Central memory CD8-positive, alpha-beta T cell (primary cell): ENCODE measurements at places on chromosomes 4 and X.

GRCh38 chr4:152209772-152210493, 326.0 kb downstream of the FBXW7 start:
- no peak for DNase-seq

GRCh38 chr4:186920483-186920882, 196.8 kb upstream of the FAT1 start:
- DNase-seq, result no peak

GRCh38 chr4:10998846-10999245, 314.3 kb upstream of the CLNK start:
- DNase-seq, result no peak

GRCh38 chr4:149961876-149962597, 116.2 kb upstream of the DCLK2 start:
- DNase-seq, result no peak

- no peak for DNase-seq
These were observed 958.9 kb downstream of the RPA4 start for GRCh38 chrX:97842468-97843199.

- DNase-seq, result no peak
These were observed 2.4 kb downstream of the CXXC4 start for GRCh38 chr4:104492183-104492771.

DNA sequence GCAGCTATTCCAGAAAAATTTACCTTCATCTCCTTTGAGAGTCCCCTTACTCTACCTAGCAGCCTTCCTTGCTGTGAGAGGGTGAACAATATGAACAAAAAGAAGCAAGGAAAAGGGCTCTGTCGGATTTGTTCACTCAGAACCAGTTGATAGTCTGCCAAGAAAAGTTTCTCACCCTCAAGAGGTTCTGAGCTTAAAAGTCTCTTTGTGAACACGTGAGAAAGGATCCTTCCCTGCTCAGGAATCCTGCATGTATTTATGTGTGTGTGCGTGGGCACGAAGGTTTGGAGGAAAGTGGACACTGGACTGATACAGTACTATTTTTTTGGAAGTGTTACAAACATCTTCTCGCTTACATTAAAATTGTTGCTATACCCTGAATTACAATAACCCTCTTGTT, 178.6 kb upstream of the JADE1 start:
- no peak for DNase-seq

GRCh38 chr4:150694438-150694837, 112.5 kb downstream of the MAB21L2 start:
- no peak for DNase-seq

GRCh38 chrX:11137543-11138139, 26.5 kb downstream of the HCCS start:
- DNase-seq, result no peak

- no peak for DNase-seq
These were observed 46.1 kb upstream of the PASD1 start for GRCh38 chrX:151517421-151517820.

DNA sequence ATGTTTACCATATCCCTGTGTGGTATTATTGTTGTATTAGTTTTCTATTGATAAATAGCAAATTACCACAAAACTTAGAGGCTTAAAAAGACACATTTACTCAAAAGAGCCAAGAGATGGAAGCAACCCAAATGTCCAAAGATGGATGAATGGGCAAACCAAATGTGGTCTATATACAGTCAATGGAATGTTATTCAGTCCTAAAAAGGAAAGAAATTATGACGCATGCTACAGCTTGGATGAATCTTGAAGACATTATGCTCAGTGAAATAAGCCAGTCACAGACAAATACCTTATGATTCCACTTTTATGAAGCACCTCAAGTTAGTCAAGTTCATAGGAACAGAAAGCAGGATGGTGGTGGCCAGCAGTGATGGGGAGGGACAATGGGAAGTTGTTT, 144.7 kb downstream of the QDPR start:
- DNase-seq, result no peak

- no peak for DNase-seq
These were observed 121.6 kb upstream of the TRIM2 start for GRCh38 chr4:153082322-153083301.

DNA sequence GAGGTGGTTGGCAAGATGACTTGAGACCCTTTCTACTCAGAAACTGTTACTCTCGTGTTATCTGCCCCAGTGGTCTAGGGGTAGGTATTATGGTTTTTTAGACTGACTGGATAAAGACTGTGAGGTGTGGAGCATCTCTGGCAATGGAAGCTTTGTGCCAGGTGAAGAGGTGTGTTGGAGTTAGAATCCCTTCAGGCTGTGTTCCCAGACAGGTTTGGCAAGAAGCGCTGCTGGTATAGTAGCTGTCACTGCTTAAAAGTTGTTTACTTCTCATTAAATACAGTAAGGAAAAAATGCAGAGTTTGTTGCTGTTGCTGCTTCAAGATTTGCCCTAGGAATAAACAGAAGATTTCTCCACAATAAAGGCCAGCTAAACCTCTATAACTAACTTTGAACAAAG, 35.3 kb downstream of the AREG start:
- DNase-seq, result no peak

- DNase-seq, result no peak
These were observed 712.4 kb upstream of the LCORL start for GRCh38 chr4:18733961-18734360.

GRCh38 chr4:80646061-80646460, 310.5 kb downstream of the CFAP299 start:
- no peak for DNase-seq

DNA sequence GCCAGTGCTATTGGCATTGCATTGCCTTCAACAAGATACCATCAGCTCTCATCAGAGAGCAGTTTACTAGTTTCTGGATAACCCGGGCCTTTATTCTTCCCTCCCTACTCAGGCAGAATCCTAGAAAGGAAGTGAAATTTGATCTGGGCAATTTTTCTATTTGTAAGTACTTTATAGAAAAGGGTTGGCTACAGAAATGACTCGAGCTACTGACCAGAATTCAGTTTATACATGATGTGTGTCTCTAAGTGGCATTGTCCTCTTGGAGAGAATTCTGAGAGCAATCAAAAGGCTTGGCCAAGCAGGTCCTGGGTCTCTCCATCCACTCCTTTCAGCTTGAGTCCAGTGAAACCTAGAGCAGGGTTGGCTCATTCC, 192.7 kb upstream of the LEF1 start:
- DNase-seq, result no peak

DNA sequence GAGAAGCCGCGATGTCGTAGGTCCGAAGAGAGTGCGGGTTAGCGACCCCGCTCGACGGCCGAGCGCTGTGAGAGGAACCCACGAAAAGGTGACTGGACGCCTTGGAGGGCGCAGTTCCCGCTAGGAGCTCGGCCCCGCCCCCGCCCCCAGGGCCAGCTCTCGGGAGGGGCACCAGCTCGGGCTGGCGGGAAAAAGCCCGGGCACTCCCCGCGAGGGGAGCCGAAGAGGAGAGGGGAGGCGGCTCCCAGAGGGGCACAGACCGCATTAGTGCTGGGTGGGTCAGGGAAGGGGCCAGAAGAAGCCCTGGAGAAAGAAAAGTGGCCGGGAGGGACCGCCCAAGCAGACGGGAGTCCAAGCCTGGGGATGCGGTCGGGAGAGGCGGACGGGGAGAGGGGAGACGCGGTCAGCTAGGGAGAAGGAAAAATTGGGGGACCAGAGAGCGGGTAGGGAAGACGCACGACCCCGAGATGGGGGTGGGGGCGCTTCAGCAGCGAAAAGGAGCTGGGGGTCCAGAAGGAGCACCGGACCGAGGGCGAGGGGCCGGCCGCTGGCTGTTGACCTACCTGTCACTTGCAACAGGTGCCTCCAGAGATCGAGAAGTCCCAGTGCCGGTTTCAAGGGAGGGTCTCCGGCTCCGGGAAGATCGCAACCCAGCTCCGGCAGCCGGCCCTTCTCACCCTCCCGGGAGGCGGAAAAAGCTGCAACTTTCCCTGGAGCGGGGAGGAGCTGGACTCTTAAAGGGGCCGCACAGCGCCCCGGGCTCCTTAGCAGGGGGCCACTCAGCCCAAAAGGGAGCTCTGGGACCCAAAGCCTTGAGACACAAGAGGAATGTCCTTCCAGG, at the start of gene SYTL4:
Gene SYTL4 (minus strand): TSS at position 681 of the 841 bp plus-strand sequence. CDS start 30,084 bp downstream, outside the sequence.
- DNase-seq, result no peak

DNA sequence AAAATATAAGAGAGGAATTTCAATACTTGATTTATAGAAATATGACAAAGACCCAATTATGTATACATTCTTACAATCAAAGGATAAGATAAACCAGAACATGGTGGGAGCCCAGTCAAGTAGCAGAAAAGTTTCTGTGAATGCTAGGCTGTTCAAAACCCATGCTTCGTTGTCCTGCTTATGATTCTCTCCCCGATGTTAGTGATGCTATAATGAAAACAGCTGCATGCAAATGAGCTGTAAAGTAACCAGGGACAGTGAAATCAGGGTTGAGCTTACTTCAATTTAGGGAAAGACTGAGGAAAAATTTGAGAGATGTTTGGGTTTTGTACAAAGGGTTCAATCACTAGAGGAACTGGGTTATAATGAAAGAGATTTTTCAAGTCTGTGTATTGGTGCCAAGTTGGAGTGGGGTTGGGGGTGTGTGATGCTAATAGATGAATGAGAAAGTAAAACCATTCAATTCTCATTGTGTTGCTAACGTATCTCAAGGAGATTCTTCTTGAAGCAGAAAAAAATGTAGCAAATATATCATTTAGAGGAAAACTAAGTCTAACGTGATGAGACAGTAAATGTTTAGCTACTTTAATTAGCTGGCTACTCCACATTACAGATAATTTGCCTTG, 59.3 kb upstream of the PPP1R2C start:
- no peak for DNase-seq

DNA sequence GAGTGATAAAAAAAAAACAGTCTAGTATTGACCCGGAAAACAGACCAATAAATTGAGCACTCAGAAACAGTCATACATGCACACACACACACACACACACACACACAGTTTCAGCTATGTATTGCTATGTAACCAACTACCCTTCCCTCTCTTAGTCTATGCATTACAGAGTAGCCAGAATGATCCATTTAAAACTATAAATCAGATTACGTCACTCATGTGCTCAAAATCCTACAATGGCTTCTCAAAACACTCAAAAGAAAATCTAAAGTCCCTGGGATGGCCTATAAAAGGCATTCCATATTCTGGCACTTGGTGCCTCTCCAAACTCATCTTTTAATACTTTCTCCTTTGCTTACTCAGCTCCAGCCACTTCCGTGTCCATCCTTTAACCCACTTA, 46.5 kb upstream of the ZIC3 start:
- no peak for DNase-seq

- DNase-seq, result no peak
These were observed 7.8 kb upstream of the FAM149A start for GRCh38 chr4:186096681-186097165.

GRCh38 chr4:960636-961350, 12.6 kb downstream of the DGKQ start:
- DNase-seq, result no peak

DNA sequence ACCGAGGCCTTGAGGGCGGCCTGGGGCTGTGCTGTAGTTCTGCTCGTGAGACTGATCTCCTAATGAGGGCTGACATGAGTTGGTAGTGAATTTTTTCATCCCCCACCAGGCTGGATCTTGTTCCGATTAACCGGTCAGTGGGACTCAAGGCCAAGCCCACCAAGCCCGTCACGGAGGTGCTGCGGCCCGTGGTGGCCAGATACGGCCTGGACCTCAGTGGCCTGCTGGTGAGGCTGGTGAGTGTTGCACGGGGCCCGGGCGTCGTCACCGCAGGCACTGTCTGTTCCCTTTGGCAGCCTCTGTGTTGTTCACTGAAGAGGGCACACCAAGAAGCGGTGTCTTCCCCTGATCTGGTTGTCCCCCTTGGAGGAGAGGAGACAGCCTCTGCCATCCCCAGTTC, 18.4 kb upstream of the HGFAC start:
- DNase-seq, result no peak

DNA sequence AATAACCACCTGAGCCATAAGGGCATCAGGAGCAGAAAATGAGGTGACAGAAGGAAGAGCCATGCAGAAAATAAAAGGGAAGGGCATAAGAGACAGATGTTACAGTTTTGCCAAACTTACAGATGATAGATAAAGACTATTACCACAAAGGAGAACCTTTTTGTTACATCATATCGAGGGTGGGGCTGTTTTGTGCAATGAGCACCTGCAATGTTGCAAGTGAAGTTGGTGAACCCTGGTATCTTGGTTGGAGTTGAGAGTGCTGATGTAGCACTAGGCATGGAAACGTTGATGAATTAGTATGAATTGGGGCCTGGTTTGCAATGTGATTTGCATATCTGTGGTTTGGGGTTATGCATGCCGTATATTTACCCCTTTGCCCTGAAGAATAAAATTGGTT, 119.8 kb upstream of the TEX13D start:
- no peak for DNase-seq

DNA sequence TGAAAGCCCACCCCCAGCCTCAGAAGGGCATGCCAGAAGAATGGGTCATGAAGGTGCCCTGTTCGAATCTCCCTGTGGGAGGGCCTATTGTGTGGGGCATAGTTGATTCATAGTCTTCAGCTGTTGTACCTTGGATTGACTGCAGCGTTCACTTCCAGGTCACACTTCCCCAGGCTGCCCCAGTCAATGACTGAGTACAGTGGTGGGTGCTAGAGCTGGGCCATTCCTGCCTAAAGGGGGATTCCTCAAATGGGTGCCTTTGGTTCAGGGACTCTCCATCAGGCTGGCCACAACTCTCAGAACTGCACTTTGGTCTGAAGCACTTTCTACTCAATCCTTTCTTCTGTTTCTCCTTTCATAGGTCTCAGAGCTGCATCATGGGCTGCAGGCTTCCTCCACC, 35.0 kb upstream of the RASGEF1B start:
- no peak for DNase-seq

- DNase-seq, result no peak
These were observed 130.1 kb downstream of the EGF start for GRCh38 chr4:110042545-110043517.

- DNase-seq, result no peak
These were observed 17.1 kb downstream of the GPR34 start for GRCh38 chrX:41705680-41706374.

DNA sequence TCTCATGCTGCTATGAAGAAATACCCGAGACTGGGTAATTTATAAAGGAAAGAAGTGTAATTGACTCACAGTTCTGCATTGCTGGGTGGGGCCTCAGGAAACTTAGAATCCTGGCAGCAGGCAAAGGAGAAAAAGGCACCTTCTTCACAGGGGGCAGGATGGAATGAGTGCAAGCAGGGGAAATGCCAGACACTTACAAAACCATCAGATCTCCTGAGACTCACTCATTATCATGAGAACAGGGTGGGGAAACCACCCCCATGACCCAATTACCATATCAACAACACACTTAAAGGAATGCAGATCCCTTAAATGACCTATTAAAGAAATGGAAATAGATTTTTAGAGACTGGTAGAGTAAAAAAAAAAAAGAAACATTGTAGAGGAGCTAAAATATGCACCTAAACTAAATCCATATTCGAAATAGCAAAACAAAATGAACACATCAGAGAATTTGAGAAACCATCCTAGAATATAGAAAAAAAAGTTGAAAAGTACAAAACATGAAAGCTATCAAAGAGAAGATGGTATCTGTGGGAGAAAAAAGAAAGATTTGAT, 104.3 kb upstream of the UGT8 start:
- no peak for DNase-seq

DNA sequence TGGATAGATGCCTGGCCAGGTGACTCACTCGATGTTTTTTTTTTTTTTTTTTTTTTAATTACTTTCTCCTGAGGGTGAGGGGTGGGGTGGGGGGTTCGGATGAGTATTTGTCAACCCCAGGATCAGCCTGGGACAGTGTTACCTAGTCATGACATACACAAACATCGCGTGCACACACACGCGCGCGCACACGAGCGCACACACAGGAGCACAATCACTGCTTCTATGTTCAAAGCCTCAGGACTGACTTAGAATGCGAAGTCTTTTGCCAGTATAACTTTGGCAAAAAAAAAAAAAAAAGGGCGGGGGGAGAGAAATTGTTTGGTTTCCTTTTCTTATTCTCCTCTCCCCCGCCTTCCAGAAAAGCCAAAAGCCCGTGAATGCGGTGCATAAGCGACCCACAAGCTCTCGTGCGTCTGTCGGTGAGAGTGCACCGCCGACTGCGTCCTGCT, 115.0 kb upstream of the TEX13C start:
- DNase-seq, result no peak
